Activated CD8-positive, alpha-beta T cell treated with anti-CD3 and anti-CD28 coated beads, Interleukin-2, amount 10 ng/mL, durations not matched to agents 7 days and 5 days (primary cell): ENCODE measurements at places on chromosomes 3 and 15. TPM values are rescaled to one million over a fixed set of nuclear protein-coding genes. Genes with fewer than 3 reads are reported as not detected.

GRCh38 chr15:42080186-42080918 is 14.0 kb downstream of the PLA2G4D start:
- H3K4me1 ChIP-seq, result peaks cover 12% of the 10 kb centered on the region
- no peaks in the 10 kb centered on the region for H3K36me3 ChIP-seq
- peaks cover 5% of the 10 kb centered on the region for H3K27me3 ChIP-seq
- H3K4me3 ChIP-seq, result no peak overlapping the region
- DNase-seq, result no peak

- H3K4me3 ChIP-seq, result no peak overlapping the region
- H3K27ac ChIP-seq, result no peak overlapping the region
Measured at GRCh38 chr3:73021301-73021835, 24.8 kb downstream of the PPP4R2 start.

DNA sequence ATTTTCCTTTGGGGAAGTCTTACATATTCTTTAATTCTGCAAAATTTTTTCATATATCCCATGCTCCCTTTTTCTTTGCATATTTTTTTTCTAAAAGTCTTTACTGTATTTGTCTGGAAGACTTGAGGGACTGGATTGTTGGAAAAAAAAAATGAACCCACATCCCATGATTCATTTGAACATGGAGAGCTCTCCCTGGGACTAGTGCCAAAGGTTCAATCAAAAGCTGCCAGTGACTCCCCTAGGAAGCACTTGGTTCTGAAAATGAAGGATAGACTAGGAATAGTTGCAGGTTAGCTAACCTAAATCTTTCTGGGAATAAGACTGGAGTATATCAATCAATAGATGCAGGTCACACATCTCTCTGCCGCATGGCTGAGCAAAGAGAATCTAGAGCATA is 16.4 kb upstream of the BNC1 start:
- no peak overlapping the region for H3K27ac ChIP-seq
- no peak overlapping the region for H3K4me3 ChIP-seq
- no peaks in the 10 kb centered on the region for H3K36me3 ChIP-seq

DNA sequence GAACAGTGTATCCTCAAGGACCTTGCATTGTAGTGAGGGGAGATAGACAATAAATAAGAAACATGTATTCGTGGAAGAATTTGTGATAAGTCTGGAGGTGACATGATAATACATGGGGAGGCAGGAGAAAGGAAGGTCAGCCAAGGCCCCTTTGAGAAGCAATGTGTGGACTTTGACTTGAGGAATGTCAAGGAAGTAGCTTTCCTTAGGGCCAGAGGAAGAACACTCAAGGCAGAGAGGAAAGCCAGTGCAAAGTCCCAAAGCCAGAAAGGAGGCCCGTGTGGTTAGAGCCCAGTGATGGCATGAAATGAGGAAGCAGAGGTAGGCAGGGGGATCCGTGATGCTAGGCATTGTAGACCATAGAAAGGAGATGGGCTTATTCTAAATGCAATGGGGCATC is 192.2 kb downstream of the NR1D2 start:
- no peak for DNase-seq
- no peaks in the 10 kb centered on the region for H3K36me3 ChIP-seq
- H3K27ac ChIP-seq, result no peak overlapping the region

GRCh38 chr3:51510996-51511395 is 11.2 kb upstream of the DCAF1 start:
- H3K27me3 ChIP-seq, result no peaks in the 10 kb centered on the region
- no peak for DNase-seq
- no peaks in the 10 kb centered on the region for H3K36me3 ChIP-seq
- no peak overlapping the region for H3K27ac ChIP-seq
- peaks cover 23% of the 10 kb centered on the region for H3K4me1 ChIP-seq

DNA sequence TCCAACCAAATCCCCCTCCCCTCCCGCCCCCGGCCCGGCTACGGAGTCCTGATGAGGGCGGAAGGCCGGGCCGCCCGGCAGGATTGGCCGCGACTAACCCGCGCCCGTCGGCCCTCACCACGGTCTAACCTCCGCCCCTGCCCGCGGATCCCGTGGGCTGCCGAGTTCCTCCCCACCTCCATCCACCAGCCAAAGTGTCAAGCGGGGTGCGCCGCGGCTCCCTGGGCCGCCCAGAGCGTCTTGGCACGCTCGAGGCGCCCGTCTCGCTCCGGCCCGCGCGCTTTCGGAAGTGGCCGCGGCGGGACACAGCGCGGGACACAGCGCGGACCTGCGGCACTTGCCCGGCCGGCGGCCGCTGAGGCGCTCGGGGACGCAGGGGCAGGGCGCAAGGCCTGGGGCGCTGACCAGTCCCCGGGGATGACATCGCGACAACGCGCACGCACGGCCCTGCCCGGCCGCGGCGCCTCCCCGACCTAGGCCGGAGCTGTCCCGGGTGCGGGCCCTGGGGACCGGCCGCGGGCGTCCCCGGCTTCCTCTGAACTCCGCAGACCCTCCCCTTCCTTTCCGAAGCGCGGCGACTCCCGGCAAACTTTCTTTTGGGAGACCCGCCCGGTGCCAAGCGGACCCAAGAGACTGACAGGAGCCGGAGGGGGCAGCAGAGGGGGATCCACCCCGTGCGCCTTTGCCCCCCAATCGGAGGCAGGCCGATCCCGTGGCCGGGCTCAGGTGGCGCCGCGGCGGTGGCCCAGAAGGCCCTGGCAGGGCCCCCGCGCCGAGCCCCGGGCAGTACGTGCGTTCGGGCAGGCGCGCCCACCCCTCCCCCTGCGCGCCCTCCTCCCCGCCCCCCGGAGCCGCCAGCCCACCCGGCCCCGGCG is 112.8 kb upstream of the ICE2 start:
- peak overlapping the region; percentile 84 for H3K27ac ChIP-seq
- DNase-seq, result peak; percentile 64
- H3K4me1 ChIP-seq, result peaks cover 65% of the 10 kb centered on the region
- peaks cover 14% of the 10 kb centered on the region for H3K36me3 ChIP-seq

DNA sequence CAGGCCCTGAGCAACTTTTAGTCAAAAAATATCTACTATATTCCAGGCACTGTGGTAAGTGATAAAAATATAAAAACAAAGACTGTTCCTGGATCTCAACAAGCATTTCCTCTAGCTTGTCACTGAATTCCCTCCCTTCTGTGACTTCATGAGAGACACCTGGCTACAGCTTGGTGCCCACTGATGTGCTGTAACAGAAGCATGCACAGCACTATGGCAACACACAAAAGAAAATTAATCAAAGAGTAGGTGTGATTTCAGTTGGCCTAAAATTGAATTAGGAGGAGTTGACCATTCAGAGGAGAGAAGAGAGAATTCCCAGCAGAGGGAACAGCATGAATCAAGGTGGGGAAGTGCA is 158.9 kb upstream of the LPP start:
- no peak for DNase-seq
- no peaks in the 10 kb centered on the region for H3K27me3 ChIP-seq
- peaks cover 87% of the 10 kb centered on the region for H3K4me1 ChIP-seq
- H3K27ac ChIP-seq, result peak overlapping the region; percentile 82
- H3K36me3 ChIP-seq, result peaks cover 42% of the 10 kb centered on the region

DNA sequence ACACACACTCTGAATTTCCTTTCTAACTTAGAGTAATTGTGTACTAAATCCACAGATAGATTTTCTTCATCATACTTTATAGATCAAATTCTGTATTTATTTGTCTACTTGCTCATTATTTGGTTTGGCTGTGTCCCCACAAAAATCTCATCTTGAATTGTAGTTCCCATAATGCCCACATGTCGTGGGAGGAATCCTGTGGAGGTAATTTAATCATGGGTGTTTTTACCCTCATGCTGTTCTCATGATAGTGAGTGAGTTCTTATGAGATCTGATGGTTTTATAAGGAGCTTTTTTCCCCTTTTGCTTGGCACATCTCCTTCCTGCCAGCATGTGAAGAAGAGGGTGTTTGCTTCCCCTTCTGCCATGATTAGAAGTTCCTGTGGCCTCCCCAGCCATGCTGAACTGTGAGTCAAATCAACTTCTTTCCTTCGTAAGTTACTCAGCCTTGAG is 198.3 kb upstream of the TGFBR2 start:
- no peaks in the 10 kb centered on the region for H3K27me3 ChIP-seq
- H3K27ac ChIP-seq, result no peak overlapping the region

DNA sequence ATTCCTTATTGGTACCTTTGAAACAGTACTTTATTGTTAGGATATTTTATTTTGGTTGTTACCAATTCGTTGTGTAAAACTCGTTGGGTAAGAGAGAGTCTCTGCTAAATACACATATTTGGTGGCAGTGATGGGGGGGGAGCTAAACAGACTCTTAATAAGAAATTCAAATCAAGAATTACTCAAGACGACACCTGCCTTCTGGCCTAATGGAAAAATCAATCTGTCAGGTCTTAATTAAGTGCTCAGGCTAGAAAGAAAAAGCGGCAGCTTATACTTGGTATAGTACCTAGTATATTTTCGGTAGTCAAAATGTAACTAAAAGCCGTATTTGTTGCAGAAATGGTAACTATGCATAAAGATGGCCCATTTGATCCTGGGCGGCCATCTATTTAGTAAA is 18.2 kb downstream of the FOXP1 start:
- no peak overlapping the region for H3K4me3 ChIP-seq
- H3K4me1 ChIP-seq, result peaks cover 25% of the 10 kb centered on the region
- no peaks in the 10 kb centered on the region for H3K27me3 ChIP-seq
- DNase-seq, result no peak
- peaks cover 4% of the 10 kb centered on the region for H3K36me3 ChIP-seq

DNA sequence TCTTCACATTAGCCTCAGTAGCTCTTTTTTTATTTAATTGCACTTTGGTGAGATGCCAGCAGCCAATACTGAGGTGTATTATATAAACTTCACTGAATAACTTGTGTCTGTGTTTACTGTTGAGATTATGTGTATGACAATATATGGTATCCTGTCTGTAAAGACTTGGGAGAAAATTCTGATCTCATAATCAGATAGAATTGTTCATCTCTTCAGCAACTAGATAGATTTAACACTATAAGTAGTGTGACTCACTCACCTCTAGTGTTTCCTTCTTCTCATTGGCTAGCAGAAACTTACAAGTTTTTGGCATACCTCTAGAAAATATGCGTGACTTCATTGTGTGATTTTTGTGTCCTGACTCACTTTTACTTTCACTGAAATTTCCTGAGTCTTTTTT is 67.6 kb upstream of the TGFBR2 start:
- H3K4me3 ChIP-seq, result no peak overlapping the region
- H3K27me3 ChIP-seq, result no peaks in the 10 kb centered on the region
- no peaks in the 10 kb centered on the region for H3K36me3 ChIP-seq
- no peaks in the 10 kb centered on the region for H3K4me1 ChIP-seq
- H3K27ac ChIP-seq, result no peak overlapping the region
- no peak for DNase-seq

DNA sequence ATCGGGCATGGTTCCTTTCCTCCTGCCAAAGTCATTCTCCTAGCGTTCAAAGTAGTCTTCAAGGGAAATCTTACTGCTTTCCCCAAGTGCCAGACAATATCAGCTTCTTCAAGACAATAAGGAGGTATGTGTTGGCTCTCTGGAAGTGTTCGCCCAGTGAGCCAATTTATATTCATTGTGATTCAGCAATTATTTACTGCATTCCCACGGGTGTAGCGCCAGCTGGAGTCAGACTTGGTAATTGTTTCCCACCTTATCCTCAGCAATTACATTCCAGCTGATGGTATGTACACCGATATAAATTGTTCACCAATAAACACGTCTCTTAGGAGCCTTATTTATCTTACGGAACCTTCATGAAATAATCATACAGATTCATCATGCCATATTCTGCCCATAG is 103.6 kb upstream of the CTNNB1 start:
- no peaks in the 10 kb centered on the region for H3K36me3 ChIP-seq
- H3K27ac ChIP-seq, result no peak overlapping the region
- H3K4me1 ChIP-seq, result peaks cover 3% of the 10 kb centered on the region
- no peak for DNase-seq

DNA sequence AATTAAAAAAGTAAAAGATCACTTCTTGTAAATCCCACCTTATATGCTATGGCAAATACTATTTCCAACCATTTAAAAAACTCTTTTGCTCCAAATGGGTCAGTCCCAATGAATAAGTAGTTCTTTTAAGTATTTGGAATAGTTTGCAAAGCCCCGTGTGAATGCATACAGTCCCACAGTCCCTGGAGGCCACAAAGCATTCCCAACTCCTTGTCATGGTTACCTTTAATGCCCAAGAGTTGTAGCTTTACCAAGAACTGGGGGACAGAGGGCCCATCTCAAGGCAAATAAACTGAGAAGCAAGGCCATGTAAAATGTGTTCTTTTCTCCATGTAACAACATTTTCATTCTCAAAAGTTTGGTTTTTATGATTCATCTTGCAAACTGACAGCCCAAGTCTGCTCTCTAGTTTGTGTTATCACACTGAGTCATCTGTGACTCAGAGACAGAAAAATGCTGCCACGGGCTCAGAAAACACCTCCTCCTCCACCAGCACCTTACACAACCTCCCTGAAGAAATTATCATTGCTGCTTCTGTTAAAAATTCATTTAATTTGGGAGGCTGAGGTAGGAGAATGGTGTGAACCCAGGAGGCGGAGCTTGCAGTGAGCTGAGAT is 336.2 kb downstream of the ERC2 start:
- no peaks in the 10 kb centered on the region for H3K4me1 ChIP-seq
- H3K27ac ChIP-seq, result no peak overlapping the region

GRCh38 chr3:114863848-114864247 is 283.2 kb downstream of the ZBTB20 start:
- H3K27ac ChIP-seq, result peak overlapping the region; percentile 78
- no peak for DNase-seq
- peaks cover 19% of the 10 kb centered on the region for H3K4me1 ChIP-seq
- no peaks in the 10 kb centered on the region for H3K36me3 ChIP-seq
- H3K4me3 ChIP-seq, result peak overlapping the region; percentile 66
- no peaks in the 10 kb centered on the region for H3K27me3 ChIP-seq

DNA sequence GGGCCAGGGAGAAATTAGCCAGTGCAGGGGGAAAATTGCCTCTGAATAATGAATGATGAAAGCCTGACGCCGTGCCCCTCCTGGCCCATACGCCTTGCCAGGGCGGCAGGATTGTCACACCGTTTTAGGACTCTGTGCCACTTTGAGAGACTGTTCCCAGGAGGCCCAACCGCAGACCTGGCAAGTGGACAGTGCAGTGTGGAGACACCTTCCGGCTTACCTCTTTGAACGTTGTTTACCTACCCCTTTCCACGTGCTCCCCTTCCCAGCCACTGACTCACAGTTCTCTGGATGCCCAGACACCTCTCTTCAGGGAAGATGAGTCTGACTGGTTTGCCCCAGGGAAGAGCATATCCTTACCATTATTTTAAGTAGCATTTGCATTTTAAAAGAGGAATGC is 84.0 kb upstream of the PXYLP1 start:
- no peak for DNase-seq
- no peak overlapping the region for H3K27ac ChIP-seq
- no peaks in the 10 kb centered on the region for H3K36me3 ChIP-seq

DNA sequence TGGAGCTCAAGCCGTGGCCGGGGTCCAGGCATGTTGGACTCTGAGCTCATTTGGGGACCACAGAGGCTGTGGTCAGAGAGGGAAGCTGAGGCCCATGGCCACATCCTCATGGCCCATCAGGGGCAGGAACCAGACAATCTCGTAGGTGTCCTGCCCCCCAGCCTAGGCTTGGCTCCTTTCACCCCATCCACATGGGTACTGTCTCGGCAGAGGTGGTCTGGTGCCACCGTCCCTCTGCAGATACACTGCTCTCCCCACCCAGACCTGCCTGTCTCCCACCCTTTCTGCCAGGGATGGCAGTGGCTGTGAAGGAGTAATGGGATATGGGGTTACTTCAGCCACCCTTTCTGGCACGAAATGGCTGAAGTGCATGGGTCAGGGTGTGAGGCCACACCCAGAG is 7.9 kb downstream of the PRSS50 start:
- H3K4me1 ChIP-seq, result no peaks in the 10 kb centered on the region
- H3K4me3 ChIP-seq, result no peak overlapping the region
- H3K36me3 ChIP-seq, result no peaks in the 10 kb centered on the region
- DNase-seq, result no peak
- no peaks in the 10 kb centered on the region for H3K27me3 ChIP-seq

Gene C3orf49
- not detected for total RNA-seq

Gene CHRD
- not detected for total RNA-seq

Gene IL12A
- total RNA-seq, result not detected
